Astrocyte of the hippocampus (primary cell): ENCODE measurements at places on chromosomes 11 and 22.

DNA sequence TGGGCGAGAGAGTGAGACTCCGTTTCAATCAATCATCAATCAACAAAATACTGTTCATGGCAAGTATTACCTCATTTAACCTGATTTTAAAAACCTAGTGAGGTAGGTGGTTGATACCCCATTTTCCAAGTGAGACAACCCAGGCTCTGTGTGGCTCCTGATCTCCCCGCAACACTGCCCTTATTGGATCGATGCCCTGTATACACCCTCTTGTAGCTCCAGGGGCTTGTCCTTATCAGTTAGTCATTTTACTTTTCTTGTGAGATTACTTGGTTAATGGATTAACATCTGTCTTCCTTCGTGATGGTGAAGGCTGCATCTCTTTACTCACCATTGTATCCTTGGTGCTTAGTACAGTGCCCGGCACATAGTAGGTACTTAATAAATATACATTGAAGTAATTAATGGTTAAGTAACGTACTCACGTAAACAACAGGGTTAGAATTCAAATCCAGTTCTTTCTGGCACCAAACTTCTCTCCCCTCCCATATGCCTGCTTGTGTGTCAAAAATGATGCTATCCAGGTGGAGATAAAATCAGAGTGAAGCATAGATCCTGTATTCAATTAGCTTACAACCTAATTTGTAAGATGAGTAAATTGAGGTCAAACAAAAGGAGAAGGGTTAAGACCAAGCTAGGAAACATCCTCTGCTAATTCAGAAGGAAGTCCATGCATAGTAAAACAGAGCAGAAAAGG, 1.8 kb upstream of the PRG2 start:
- no peak for DNase-seq

DNA sequence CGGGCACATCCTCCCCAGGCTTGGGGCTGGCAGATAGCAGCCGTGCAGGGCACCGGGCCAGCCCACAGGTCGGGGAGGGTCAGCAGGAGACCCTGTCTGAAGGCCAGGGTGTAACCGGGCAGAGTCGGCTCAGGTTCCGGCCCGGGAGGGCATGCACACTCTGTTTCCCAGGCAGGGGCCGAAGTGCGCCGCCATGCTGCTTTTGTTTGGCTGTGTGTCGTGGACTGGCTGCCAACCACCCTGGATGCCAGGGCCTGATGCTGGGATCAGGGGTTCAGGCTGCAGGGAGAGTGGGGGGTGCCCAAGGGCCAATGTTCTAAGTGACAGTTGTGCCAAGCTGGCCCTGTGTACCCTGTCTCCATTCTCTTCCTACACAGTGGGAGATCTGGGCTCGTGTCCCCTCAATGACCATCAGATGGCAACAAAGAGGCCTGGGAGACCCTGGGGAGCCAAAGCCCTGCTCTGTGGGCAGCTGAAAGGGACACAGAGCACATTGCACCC, 120.9 kb upstream of the B3GAT1 start:
- DNase-seq, result no peak

DNA sequence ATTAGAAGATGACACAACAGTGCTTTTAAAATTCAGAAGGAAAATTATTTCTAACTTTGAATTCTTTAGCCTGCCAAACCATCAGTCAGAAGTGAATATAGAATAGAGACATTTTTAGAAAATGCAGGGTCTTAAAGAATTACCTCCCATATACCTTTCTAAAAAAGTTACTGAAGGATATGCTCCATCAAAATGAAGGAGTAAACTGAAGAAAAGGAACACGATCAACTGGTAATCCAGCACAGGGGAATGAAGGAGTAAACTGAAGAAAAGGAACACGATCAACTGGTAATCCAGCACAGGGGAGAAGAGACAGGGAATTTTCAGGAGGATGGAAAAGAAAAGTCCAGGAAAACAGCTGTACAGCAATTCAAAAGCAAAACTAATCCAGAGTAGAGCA, 75.4 kb upstream of the LDLRAD3 start:
- no peak for DNase-seq

- DNase-seq, result peak; percentile 62
These were observed 439.6 kb upstream of the CCDC90B start for GRCh38 chr11:83725728-83726127.

DNA sequence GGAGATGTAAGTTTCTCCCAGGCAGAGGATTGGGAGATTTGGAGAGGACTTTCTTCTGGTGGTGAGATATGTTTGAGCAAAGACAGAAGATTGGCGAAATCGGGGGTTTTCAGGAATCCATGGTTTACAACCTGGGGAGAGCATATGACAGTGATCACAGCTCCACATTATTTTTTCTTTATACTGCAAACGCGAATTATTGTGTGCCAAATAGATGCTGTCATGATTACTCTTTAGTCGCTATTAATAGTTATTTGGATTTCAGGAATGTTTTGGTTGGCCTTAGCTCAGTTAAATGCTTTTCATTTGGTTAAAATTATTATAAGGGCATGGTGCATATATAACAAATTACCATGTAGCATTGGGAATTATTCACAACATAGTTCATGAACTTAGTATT, 15.2 kb downstream of the ATXN10 start:
- no peak for DNase-seq

DNA sequence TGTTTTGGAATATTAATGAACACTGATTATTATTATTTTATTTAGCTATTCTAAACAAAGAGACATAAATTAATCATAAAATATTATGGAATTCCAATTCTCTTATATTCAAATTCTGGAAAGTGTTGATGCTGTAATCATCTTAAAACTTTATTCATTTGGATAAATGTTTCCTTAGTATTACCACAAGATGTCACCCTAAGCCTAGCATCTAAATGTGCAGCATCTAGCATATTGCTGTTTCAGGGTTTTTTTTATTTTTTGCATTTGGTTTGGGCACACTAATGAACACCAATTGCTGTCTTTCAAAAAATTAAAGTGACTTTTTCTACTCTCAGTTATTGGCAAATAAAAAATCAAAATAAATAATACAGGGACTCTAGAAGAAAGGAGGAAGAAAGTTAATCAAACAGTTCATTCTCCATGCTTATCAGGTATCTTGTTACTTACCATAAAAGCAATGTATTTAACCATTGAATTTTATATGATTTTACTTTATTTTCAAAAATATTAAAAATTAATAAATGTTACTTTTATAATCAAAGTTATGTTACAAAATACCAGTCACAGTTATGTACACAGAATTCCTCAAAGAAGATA, 31.8 kb downstream of the DLG2 start:
- peak; percentile 63 for DNase-seq

GRCh38 chr11:94120946-94121345, 7.7 kb upstream of the PANX1 start:
- peak; percentile 66 for DNase-seq

- no peak for DNase-seq
These were observed 66.2 kb upstream of the ZC3H12C start for GRCh38 chr11:110026858-110027626.

DNA sequence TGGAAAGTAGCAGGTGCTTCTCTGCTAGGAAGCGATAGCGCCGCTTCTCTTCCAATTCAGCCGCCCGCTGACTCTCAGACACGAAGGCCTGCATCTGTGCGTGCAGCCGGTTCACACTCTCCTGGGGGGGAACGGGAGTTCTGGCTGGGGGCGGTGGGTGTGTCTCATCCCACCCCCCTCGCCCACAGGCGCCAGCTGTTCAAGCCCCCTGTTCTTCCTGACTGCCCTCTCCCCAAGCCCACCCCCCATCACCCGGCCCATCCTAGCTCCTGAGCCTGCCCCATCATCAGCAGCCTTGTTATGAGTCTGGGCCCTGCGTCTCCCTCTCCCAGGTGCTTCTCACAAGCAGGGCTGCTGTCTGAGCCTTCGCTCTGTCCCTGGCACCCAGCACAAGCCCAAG, 13.1 kb upstream of the SLC16A8 start:
- DNase-seq, result no peak

- no peak for DNase-seq
These were observed 1.7 kb upstream of the CRYBB1 start for GRCh38 chr22:26619510-26619909.

DNA sequence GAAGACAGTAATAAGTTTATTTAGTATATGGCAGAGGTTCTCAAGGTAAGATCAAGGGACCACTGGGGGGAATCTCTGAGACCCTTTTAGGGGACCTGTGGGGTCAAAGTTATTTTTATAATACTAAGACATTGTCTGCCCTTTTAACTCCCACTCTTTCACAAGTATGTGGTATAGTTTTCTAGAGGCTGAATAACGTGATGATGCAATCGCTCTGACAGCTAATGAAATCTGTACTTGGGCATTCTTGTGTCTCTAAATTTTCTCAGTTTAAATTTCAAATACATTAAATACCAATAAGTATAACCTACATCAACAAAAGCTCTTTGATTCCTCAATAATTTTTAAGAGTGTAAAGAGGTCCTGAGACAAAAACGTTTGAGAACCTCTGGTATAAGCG, 147.9 kb downstream of the ATG16L2 start:
- DNase-seq, result no peak

DNA sequence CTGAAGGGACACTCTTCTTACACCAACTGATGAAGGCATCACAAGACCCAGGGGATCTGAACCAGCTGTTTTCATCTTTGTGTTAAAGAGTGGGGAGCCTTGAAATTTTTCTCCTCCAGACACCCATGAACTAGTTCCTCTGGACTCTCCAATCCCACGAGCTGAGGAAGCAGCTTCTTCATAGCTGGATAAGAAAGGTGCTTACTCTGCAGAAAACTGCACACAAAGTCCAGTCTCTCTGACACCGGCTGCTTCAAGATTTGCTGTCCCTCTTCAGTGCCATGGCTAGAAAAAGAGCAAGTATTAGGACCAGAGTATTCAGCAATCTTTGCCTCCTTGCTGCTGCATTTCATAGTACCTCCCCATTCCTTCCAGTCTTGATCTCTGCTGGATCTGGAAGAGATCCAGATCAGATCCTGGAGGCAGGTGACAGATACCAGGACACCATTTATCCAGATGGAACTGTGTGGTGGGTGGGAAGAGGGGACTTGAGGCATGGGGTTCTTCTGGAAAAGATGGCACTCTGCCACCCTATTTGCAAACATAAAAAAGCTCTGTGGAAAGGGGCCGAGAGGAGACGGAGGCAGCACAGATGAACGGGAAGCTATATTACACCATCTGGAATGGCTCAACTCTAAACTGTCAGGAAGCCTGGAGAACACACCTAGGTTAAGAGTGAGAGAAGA, 25.5 kb downstream of the IL18BP start:
- no peak for DNase-seq

DNA sequence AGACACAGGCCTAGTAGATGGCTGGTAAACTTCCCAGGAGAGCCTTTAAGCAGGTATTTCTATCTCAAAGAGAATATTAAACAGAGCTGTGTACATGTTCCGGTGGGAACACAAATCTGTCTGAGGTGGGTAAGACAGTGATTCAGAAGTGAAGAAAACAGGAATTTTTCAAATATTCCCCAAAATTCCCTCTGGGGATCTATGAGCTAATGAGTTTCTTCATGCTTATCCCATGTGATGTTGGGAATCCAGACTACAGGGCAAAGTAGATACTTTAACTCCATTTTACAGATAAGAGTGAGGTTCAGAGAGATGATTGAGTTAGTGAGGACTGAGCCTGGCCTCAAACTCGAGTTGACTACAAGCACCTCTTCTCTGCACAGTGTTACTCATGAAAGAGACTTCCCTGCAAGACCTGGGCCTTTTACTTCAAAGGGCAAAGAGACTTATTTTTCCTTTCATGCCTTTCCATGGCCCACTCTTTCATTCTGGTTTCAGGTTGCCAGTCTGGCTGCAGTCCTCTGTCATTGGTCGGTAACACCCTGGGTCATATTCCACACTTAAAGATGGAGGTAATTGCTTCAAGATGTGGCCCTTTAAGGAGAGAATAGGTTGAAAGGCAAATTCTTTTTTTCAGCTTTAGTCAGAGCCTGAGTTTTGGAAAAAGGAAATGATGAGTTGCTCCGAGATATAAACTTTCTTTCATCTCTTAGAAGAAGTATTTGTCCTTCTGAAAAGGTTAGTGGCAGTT, 70.1 kb downstream of the CYB5R2 start:
- DNase-seq, result no peak

GRCh38 chr11:57818812-57819211, 57.2 kb downstream of the CTNND1 start:
- no peak for DNase-seq

DNA sequence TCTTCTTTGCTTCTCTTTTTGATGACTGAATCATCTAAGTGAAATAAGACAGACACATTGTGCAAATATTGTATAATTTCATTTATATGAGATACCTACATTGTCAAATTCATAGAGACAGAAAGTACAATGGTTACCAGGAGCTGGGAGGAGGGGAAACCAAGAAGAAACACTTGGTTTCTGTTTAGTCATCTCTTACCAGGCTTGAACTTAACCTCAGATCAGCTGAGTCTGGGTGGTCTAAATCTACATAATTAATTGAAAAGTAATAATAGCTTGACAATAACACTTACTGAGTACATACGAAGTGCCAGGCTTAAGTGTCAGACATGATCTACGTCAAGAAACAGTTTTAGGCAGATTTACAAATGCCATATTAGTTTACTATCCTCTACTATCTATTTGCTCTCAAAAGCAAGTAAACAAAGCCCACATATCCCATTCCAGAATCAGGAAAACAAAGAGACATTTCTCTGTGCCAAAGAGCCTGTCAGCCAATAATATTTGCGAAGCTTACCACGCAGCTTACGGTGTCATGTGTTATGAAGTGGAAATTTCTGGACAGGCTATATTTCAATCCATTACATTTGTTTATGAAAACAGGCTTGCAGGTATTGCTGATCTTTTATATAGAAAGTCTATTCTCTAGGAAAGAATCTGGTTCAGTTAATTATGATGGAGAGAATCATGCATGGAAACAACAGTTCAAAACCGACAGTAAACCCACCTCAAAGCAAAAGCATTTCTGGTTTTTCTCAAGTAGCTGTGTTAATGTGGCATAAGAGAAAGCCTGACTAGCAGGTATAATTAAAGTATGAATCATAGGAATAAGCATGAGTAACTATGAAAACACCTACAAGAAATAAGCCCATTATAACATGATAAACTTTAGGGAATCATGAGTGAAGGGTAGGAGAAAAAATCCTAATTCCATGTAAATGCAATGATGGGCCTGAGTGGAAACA, 2.7 kb upstream of the ARHGAP42 start:
- peak; percentile 49 for DNase-seq

DNA sequence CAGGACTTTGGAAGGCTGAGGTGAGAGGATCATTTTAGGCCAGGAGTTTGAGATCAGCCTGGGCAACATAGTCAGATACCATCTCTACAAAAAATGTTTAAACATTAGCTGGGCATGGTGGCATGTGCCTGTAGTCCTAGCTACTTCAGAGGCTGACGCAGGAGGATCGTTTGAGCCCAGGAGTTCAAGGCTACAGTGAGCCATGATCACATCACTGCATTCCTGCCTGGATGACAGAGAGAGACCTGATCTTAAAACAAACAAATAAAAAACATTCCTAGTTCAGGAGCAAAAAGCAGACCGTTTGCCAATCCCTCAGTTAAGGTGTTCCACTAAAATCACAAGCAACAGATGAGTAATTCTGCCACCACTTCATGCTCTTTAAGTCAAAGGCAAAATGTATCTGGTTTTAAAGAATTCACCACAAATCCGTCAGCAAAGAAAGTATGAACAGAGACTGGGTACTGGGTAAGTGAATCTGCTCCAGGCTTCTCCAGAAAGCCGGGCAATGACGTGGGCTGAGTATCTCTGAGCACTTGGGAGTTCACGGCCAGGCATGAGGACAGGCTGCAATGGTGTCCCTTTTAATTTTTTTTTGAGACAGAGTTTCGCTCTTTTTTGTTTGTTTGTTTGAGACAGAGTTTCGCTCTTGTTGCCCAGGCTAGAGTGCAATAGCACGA, 19.5 kb downstream of the CLTCL1 start:
- peak; percentile 56 for DNase-seq
